ENCODE measurements at places on chromosomes 5 and 9. TPM values are rescaled to one million over a fixed set of nuclear protein-coding genes. Genes with fewer than 3 reads are reported as not detected.

The PCDHGA3 gene
- 0.07 TPM for total RNA-seq

The RANBP3L gene
- total RNA-seq, result not detected

DNA sequence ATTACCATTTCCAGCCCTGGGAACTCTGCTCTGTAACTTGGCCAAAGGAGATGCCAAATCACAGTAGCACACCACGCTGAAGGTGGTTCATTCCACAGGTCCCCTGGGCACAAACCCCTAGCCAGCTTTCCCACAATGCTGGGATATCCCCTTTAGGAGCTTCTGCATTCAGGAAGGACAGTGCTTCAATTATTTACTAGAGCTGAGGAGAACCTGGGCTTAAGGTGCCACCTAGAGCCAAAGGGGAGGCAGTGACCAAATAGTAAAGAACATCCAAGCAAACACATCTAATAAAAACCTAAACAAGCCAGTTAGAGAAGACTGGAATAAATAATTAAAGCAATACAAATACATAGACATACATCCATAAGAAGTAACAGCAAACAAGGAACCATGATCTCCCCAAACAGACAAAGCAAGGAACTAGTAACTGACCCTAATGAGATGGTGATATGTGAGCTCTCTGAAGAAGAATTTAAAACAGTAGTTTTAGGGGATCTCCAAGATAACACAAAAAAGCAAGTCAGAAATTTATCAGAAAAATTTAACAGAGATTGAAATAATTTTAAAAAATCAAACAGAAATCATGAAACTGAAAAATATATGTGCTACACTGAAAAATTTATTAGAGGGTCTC, 14.6 kb downstream of the KIF4B start:
- peak; percentile 58 for DNase-seq

The CCNB1 gene
- 84.3 TPM for total RNA-seq

DNA sequence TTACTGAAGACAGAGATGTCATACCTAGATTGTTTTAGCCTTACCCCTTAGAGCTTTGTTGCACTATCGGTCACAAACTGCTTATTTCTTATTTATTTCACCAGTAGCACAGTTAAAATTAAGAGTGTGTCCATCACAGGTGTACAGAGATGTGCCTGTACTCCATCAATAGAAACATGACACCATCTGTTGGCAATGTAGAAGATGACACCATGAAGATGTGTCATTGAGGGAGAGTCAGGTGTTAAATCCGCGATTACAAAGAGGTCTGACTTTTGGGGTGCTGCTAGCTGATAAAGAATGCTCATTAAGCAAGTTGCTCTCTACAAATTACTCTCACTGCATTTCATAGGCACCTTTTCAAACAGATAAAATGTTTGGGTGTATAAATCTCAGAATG, 164.4 kb downstream of the SMARCA2 start:
- DNase-seq, result peak; percentile 35
